NCI-H2171 treated with DMSO at 0.1 percent for 48 hours (cell line): ENCODE measurements at places on chromosomes 2 and 18.

DNA sequence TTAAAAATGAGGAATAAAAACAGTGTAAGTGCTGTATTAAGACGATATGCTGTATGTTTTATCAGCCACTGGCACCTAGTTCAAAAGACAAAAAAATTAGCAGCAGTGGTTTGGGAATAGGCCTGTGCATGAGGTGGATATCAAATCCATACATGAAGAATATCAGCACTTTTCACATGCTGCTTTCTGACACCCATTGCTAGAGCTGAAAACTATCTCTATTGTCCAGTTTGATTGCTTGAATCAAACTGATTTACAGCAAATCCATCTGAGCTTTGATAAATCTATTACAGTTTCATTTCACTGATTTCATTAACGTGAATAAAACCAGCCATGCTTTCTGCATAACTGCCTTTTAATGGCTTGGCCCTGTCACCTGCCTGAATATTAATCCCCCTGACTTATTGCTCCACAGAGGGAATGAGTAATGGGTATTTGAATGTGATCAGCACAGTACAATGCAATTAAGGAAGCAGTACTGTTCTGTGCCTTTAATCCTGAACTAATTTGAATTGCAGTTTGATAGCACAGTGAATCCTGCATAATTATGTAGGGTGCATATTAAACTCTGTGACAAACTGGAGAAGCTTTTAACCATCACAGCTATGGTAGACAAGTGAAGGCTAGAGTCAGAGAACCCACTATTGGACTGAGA lies 154.0 kb downstream of the GPD2 start:
- DNase-seq: no peak

DNA sequence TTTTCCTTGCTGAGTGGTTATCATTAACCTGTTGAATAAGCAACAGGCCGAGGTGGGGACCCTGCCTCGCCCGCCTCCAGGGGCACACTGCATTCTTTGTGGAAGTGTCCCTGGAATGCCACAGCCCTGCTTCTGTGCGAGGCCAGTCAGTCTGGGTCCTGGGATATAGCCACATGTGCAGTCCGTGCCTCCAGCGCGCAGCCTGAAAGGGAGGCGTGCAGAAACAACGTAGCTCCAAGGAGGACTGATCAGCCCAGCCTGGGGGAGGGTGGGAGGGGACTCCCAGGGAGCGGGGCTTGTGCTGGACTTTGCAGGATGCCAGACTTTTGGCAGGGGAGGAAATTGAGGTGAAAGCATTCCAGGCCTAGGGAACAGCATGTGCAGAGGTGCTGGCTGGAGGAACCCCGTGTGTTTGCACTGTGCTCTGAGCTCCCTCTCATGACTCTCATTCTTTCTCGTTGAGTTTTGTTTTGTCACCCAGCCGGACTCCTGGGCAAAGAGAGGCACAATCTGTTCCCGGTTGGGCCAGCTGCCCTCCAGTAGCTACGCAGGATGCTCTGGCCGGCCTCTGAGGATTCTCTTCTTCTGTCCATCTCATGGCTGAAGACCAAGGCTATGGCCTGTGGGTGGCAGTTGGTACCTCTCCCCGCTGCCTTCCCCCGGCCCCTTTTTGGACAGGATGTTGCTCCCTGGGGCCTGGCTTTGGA lies 39.7 kb downstream of the HPCAL1 start:
- DNase-seq: no peak

GRCh38 chr18:69097349-69097748 lies 299.5 kb downstream of the CCDC102B start:
- no peak for DNase-seq

DNA sequence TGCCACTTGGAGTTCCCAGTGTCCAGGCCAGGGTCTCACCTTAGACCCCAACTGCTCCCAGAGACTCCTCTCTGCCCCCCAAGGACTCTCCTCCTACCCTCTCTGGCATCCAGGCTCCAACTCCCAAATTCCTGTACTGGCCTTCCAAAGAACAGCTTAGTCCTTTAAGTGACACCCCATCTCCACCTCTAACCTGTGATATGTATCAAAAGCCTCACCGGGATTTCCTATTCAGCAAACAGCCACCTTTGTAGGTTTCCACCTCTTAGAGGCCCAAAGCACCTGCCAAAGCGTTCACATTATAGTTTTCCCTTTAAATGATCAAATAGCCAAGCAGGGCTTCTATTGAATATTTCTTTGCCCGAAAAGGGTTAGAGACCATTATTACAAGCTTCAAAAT lies 2.7 kb upstream of the COPS8 start:
- no peak for DNase-seq

GRCh38 chr2:128439031-128439790 lies 120.5 kb upstream of the HS6ST1 start:
- DNase-seq: no peak

GRCh38 chr2:6864923-6865345 lies 773 bp downstream of the CMPK2 start:
- DNase-seq: no peak

- DNase-seq: no peak
Observed at GRCh38 chr2:178234648-178235047, 40.3 kb downstream of the OSBPL6 start.

DNA sequence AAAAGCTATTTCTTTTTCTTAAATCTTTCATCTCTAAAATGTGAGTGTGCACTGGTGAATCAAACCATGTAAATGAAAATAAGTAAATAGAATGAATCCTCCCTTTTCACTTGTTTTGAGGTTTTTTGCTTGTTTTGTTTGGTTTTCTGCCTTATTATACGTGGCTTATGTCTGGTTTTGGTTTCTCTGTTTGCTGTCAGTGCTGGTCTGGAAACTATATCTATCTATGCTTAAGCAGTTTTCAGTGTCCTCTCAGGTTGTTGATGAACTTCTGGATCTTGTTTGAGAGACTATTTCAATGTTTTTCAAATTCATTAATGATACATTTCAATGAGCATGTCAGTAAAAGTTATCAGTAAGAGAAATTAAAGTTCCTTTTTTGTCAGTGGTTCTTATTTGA lies 48.1 kb upstream of the TNFRSF11A start:
- DNase-seq: no peak
